ENCODE measurements at places on chromosomes 7 and 10.

- no peak for DNase-seq
Measured at GRCh38 chr7:112186300-112186699, 19.9 kb downstream of the DOCK4 start.

DNA sequence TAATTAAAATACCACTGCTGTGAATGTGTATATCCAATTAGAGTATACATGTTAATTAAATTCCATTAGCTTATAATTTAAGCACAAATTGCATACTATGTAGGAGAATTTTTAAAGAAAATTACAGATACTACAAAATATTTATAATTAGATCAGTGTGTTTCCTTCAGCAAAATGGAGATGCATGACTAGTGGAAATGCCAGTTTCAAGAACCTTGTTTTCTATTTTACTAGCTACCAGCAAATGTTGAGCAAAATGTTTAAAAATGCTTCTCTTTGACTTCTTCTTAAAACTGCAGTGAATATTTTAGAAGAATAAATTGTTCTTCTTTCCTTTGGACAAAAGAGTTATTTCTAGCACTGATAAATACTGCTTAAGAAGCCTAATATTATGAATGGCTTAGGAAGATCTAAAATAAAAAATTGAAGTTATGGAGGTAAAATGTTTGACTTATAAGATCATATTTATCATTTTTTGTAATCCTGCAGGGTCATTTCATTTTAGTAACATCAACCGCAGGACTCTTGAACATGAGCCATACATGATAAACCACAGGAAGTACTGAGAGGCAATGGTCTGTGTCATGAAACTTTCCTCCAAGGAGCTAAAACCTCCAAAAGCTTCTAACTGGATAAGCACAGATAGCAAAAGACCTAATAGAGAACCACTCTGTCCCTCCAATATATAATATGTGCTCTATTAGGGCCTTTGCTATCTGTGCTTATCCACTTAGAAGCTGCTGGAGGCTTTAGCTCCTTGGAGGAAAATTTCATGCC is 1066.0 kb upstream of the CELF2 start:
- no peak for DNase-seq

- no peak for DNase-seq
Measured at GRCh38 chr7:158377800-158378623, 209.6 kb downstream of the PTPRN2 start.

- DNase-seq: no peak
Measured at GRCh38 chr7:35909870-35910357, 109.1 kb downstream of the SEPTIN7 start.

DNA sequence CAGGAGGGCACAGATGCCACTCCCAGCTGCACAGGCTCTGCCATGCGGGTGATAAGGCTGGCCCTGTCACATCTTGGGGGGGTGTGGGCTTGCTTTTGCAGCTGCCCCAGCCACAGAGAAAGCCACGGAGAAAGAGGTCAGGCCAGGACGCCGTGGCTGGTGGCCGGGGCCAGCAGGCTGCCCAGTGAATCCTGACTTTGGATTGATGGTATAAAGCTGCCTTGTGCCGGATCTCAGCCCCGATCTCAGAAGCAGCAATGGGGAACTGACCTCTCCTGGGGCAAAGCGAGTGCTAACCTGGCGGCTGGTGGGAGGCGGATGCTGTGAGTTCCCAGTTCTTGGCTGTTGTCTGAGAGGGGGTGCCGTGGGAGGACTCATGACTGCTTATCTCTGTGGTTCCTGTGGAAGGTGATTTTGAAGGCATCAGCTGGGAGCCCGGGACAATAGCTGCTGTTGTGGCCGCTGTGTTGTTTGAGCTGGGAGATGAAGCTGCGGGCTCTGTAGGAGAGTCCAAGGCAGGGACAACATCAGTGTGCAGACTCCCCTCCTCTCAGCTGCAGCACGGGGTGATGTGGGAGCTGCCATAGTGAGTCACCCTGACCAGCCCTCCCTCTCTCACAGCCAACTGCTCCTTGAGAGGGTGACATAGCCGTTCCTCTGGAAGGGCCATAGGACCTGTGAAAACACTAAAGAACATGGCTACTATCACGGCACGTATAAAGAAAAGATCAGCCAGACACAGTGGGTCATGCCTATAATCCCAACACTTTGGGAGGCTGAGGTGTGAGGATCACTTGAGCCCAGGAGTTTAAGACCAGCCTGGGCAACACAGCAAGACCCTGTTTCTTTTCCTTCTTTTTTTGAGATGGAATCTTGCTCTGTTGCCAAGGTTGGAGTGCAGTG is 17.0 kb downstream of the IL15RA start:
- no peak for DNase-seq

- DNase-seq: no peak
Measured at GRCh38 chr10:132481690-132482089, 55.9 kb upstream of the INPP5A start.

DNA sequence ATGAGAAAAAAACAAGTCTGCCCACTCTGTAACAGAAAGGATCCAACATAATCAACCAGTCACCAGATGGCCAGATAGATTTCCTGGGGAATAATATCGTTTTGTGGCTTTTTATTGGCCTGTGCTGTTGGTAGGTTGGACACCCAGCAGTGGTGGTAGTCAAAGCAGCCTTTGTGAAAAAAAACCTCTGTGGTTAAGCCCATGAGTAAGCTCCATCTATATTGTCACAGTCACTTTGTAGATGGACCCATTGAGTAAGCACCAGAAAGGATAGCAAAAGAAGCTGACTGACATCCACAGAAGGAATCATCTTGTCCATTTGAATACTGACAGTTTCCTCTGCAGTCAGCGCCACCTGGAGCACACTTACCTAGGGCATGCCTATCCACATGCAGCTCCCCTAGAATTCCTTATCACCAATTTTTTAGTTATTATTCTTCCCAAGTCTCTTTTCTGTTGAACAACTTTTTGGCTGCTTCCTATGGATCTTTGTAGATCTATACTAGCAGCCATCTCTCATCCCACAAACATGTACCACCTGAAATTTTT is 96.9 kb downstream of the IQUB start:
- no peak for DNase-seq

- DNase-seq: no peak
Measured at GRCh38 chr7:155791836-155792235, 20.4 kb downstream of the SHH start.

DNA sequence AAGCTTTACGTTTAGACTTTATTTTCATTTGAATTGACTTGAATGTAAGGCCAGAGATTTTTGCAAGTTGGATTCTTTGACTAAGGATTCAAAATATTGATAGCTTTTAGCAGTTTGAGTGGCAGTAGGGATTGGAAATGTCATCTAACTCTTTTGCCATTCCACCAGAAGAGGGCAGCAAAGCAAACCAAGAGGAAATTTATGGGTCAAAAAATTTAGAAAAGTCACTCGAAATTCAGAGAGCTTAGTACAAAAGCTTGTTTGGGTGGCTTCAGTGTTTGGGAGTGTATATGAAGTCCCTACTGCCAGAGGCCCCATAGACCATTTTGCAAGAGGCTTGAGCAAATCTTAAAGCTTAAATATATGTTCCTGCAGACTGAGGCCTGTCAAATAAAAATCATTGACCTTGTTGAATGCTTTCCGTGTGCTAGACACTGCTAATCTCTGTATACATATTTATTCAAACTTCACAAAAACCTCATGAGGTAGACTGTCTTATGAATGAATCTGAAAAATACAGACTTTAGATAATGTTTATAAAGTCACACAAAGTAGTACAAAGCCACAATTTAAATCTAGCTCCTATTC is 44.6 kb upstream of the RSBN1L start:
- no peak for DNase-seq

GRCh38 chr10:114346176-114347031 is 57.9 kb downstream of the AFAP1L2 start:
- no peak for DNase-seq

DNA sequence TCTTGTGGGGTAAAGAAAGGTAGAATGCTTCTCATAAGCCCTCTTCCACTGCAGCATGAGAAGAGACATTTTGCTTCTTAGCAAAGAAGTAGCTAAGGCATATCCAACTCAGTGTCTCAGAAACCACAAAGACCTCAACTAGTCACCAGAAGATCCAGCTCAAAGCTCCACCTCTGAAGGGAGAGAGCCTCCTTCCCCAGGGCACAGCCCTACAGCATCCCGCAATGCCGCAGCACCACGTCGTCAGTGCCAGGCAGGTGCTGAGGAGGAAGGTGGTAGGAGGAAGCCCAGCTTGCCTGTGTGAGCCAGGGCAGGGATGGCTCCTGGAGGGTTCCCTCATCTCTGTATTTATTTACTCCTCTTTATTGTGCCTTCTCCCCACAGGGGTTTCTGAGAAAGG is 385.6 kb upstream of the NPVF start:
- DNase-seq: no peak

DNA sequence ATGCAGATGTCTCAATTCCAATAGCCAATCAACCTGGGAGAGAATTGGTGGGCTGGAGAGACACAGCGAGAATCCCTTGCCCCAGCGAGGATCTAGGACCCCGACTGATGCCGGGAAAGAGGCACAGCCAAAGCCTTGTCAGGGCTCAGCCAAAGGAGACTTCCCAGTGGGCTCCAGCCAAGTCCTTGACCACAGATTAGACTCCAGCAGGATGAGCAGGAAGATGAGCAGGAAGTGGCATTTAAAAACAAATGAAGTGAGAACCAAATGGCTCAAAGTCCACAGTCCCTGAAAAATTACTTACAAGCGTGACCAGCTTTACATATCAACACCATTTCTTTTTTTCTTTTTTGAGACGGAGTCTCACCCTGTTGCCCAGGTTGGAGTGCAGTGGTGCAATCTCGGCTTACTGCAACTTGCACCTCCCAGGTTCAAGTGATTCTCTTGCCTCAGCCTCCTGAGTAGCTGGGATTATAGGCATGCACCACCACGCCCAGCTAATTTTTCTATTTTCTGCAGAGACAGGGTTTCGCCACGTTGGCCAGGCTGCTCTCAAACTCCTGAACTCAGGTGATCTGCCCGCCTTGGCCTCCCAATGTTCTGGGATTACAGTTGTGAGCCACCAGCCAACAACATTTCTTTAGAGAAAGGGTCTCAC is 40.2 kb downstream of the CTBP2 start:
- no peak for DNase-seq

DNA sequence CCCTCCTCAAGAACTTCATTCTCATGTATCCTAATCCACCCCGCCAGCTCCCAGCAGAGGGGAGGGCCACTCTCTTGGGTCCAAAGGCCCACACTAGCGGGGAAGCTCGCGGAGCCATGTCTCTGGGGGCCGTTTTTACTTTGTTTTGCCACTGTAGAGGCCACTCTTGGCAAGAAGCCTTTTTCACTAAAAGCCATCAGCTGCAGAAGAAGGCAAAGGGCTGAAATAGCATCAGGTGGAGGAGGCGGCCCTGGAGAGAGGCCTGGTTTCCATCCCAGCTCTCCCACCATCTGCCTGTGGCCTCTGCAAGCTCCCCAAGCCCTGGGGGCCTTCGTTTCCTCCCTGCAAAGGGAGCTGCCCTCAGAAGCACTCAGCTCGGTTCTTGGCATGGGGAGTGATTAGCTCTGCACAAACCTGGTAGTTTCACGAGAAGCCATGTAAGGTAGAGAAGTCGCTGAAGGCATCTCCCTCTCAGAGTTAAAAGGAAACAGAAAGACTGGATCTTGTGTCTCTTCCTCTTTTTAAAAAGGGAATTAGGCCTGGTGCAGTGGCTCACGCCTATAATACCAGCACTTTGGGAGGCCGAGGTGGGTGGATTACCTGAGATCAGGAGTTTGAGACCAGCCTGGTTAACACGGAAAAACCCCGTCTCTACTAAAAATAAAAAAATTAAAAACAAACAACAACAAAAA is 70.3 kb downstream of the PARP12 start:
- no peak for DNase-seq

DNA sequence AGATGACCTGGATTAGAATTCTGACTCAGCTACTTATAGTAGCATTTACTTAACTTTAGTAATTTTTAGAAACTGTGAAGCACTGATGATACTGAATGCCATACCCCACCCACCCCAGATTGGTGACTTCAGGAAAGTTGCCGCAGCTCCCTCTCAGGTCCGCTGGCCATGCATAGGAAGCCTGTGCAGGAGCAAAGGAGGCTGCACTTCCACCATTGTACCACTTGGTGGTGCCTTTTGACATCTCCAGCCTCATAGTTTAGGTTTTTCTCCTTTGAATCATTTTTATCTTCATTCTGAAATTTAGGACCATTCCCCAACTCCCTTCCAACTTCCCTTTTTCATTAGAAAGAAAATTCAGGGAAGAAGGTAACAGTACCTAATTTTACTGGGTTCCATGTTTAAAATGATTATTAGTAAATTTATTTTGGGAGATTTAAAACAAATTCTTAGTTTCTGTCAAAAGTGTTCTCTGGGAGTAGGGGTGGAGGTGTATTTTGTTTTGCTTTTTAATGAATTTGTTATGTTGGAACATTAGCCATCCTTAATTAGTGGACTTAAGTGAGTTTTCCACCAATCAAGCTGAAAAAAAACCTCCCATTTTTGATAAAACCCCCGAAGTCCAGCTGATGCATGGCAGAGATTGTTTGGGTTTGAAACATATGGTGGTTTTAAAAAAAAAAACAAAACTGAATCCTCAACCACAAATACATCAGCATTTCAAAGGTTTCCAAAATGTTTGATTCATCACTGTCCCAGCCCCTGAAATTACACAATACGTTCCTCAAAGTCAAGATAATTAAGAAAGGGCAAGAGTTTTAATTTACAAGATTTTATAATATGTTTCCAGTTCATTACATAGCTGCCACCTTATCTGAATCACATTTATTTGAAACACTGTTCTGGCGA is 109.6 kb downstream of the WNT2 start:
- peak; percentile 10 for DNase-seq

DNA sequence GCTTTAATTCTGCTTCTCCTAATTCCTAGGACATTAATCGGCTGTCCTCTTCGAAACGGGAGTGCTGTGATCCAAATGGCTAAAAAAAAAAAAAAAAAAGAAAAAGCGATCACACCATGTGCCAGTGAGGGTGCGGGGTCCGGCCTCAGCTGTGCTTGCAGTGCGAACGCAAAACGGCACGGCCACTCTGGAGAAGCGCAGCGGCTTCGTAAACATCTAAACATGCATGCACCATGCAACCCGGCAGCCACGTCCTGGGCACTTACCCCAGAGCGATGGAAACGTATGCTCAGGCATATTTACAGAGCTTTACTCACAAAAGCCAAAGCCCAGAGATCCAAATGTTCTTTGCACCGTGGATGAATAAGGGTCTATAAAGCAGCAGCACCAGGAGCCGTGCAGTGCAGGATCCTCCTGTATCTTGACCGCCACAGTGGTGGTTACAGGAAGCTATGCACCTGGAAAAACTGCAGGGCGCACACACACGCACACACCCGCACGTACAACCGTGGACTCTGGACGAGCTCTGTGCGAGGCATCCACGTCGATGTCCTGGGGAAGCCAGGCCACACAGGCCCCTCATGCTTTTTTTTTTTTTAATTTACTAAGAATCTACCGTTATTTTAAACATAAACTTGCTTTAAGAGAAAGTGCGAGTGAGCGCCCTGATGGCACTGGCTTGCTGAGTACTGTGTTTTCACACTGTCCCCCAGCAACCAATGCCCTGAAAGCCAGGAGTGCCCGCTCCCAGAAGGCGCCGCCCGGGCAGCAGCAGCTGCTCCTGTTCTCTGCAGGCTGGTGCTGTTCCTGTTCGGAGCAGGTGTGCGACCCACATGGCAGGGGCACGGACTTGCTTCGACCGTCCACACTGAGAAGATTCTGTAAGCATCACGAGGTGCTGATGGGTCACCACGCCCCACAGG is 25.0 kb downstream of the GPER1 start:
- DNase-seq: no peak
